Psoas muscle (tissue), 8 donors: ENCODE measurements at places on chromosomes 5 and 9. TPM values are rescaled to one million over a fixed set of nuclear protein-coding genes. Genes with fewer than 3 reads are reported as not detected.

GABRG2 gene
- total RNA-seq, result not detected

NME5 gene
- total RNA-seq, result 1.2 TPM

LCN9 gene
- total RNA-seq, result not detected

EGR1 gene
- total RNA-seq, result 171 TPM

IFNA13 gene
- total RNA-seq, result not detected

IL5 gene
- not detected for total RNA-seq

IRX4 gene
- total RNA-seq, result not detected

MYMK gene
- total RNA-seq, result not detected

ALDH7A1 gene
- total RNA-seq, result 14.4 TPM

SPATA24 gene
- 6.7 TPM for total RNA-seq

GPR150 gene
- total RNA-seq, result 0.10 TPM

PIP5KL1 gene
- total RNA-seq, result 0.44 TPM

ARSI gene
- total RNA-seq, result 0.45 TPM

DTWD2 gene
- total RNA-seq, result 5.9 TPM

OR1J2 gene
- not detected for total RNA-seq

ADRB2 gene
- total RNA-seq, result 6.0 TPM

STOML2 gene
- total RNA-seq, result 98.6 TPM

DRD1 gene
- total RNA-seq, result not detected

DNLZ gene
- 8.2 TPM for total RNA-seq
